NB4 (cell line): ENCODE measurements at places on chromosomes 2 and 18.
A peak's percentile ranks its signal among the peaks of the same experiment; 100 is the strongest.

DNA sequence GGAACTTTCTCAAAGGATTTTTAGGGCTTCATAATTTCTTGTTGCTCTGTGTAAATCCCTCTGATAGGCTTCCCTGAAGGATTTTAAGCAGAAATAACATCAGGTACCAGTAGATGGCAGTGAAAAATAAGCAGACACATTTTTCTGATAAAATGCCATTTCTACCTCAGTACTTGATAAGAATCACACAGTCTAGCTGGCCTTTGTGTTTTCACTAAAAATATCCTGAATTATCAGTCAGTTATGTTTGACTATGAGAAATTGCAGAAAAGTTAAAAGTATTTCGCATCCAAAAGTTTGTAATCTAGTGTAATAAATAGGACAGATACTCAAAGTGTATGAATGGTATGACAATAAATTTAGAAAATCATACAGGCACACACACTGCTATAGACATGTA lies 68.7 kb downstream of the DNAJC10 start:
- peak; percentile 30 for DNase-seq

DNA sequence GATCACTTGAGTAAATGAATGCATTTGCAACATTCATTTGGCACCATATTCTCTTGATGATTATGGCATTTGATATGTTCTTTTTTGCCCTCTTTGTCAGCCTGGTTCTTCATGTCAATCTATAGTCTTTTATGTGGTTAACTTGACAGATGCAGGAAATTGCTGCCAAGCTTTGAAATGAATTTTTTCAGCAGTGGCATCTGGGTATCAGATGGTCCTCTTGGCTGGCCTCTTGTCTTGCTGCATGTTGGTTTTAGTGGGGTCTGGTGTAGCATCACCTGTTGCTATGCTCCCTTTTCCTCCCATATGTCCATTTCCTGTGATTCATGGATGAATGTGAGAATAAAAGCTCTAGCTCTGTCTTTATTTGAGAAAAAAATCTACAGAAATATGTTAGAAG lies 119.9 kb downstream of the DPP4 start:
- no peak for DNase-seq

- DNase-seq = peak; percentile 53
These were observed 563.1 kb upstream of the PIK3C3 start for GRCh38 chr18:41391616-41392595.

DNA sequence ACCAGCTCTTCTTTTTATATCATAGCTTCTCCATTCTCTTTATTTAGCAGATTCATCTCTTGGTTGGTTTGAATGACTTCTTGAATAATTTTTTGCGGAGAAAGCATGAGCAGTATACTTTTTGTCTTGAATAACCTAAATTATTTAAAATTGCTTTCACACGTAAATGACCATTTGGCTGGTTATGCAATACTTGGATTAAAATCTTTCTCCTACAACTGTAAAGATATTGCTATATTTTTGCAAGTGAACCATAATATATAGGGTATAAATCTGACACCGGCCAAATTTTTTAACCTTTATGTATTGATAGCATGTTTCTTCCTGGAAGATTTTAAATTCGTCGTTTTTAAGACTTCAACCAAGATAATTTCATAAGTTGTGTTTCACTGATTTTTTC lies 6.2 kb upstream of the ZSWIM2 start:
- no peak for DNase-seq

DNA sequence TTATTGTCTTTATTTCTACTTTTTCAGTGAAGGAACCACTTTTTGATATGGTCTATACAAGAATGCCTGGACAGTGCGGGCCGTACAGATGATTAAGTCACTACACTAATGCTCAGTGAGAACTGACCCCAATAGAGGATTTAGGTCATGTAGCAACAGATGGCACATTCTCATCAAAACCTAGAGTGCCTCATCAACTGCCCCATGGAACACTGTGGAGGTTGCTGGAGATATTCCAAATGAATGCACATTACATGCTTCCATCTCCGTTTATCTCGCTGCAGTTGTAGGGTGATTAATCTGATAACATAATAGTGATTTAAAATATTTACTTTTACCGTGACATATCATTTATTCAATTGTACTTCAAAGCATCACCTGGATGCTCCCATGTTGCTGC lies 41.8 kb upstream of the COPS8 start:
- no peak for DNase-seq

GRCh38 chr2:53275743-53276142 lies 491.9 kb upstream of the CHAC2 start:
- DNase-seq = no peak

- no peak for DNase-seq
These were observed 231.9 kb upstream of the FN1 start for GRCh38 chr2:215667585-215668377.

DNA sequence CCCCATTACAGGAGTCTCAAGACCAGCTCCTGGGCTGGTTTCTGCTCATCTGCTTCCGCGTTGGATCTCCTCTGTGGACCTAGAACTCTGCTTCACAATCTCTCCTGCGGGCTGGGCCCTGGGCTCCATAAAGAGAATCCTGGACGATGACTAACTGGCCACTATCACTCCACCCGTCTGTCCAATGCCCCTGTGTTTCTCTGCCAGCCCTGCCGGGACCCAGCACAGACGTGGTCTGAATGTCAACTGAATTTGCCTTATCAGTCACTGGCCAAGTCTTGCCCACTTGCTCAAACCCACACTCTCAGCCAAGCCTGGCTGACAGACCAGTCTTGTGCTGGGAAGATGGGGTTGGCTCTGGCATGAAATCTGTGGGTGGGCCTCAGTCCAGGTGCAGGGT lies 17.4 kb downstream of the KIF3C start:
- no peak for DNase-seq

DNA sequence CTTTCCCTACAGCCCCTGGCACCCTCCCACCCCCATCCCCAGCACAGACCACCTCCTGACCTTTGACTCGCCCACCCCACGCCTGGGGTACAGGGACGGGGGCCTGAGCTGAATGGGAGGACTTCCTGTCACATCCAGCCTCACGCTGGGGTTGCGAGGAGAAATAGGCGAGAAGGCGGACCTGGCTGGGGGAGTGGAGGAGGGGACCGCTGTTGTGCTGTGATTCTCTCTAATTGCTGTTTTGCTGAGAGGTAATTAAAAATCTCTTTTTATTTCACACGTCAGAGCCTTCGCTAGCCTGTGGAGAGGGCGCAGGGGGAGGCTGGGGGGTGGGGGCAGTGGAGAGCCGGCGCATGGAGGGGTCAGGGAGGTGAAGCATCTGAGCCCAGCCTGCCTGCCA lies 9.7 kb upstream of the ECEL1 start:
- DNase-seq = no peak

DNA sequence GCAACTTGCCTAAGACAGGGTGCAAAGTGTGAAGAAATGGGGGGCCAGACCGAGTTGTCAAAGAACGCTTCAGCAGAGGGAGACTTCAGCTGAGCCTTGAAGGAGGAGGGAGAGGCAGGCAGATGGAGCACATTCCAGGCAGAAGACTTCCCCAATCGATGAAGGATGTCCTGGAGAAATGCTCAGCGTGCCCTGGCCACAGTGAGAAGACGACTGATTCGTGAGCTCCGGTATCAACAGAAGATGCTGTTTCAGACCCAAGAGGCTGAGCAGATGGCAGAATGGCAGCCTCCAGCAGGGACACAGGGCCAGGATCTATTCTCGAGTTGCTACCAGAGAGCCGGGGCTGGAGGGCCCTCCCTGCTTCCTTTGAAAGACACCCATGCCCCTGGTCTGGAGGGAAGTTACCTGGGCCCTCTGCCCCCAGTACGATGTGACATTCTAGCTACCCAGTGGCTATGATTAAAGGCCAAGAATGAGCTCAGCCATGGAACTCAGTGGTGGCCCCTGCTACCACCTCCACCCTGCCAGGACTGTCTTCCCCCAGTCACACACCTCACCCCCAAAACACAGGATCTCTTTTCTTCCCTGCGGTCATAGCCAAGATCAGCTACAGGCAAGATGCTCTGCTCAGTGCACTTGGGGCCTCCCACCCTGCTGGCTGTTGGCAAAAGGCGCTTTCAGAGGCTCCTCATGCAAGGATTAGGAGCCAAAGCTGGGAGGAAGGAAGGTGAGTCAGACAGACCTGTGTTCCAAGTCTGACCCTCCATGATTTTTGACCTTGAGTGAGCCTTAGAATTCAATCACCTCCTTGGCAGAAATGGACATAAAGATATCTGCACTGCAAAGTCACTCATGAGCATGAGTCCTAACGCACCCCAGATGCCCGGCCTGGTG lies 84.3 kb downstream of the TFCP2L1 start:
- DNase-seq = no peak

- DNase-seq = no peak
These were observed 95.3 kb downstream of the PIGN start for GRCh38 chr18:62091487-62092120.
